Cardiac fibroblast (primary cell): ENCODE measurements at places on chromosomes 5 and 9.

DNA sequence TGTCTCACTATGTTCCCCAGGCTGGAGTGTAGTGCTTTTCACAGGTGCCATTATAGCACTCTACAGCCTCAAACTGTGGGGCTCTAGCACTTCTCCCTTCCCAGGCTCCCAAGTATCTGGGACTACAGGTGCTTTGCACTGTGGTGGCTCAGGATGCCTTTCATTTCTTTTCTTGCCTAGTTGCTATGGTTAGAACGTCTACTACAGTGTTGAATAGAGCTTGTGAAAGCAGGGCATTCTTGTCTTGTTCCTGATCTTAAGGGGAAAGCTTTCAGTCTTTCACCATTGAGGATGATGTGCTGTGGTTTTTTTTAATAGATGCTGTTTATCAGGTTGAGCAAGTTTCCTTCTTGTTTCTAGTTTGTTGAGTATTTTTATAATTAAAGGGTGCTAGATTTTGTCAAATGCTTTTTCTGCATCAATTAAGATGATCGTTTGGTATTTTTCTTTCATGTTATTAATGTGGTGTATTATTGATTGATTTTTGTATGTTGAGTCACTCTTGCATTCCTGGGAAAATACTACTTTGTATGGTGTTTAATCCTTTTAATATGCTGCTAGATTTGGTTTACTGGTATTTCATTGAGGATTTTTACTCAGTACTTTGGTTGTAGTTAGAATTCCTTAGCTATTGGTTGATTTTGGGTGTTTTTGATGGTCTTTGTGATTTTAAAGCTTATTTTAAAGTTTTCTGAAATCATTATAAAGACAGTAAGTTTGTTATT is 35.6 kb downstream of the GPBP1 start:
- peak; percentile 30 for DNase-seq

- DNase-seq, result peak; percentile 53
These were observed 137.4 kb downstream of the PLK2 start for GRCh38 chr5:58322453-58322852.

DNA sequence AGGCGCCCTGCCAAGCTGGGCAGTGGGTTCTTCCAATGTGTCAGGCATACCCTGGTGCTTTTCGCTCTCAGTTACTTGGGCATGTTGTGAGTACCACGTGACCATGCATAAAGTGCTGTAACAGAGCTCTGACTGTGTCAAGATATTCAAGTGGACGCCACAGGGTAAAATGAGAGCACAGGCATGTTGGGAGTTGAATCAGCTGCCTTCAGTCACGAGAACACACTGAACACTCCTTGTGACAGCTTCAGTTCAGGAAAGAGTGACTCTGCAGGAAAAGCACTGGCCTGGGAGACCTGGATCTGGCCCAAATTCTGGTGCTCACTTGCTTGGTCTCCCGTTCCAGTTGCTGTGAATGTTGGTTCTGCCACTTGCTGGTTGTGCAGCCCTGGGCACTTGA is 5.1 kb downstream of the MLANA start:
- no peak for DNase-seq

DNA sequence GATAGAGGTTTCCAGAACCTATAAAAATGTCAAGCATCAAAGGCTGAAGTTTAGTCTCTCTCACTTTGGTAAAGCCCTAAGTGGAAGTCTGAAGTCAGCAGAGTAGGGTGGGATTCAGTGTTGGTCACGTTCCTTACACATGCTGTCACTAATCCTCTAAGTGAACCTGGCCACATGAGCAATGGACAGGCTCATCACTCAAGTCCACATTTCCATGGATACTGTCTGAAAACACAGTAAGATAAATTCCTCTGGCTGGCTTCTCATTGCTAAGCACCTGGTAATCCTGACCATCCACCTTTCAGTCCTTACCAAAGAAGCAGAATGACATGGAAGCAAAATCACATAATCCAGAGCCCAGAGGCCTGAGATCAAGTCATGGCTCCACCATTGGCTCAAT is 43.8 kb downstream of the GNA14 start:
- no peak for DNase-seq

DNA sequence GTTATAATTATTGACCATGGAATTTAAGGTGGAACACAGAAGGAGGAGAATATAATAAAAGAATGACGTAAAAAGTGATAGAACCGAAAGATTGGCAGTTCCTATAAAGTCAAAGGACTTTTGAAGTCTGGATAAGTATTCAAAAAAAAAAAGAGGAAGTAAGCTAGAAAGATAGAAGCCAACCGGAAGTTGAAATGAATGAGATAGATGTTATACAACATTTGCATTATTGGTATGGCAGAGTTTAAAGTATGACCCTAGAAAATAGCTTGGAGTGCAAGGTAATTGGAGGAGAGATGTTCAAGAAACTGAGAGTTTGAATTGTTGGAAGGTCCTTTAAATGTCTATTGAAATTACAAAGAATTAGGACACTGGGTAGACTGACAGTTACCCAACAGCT is 293.6 kb downstream of the FER start:
- DNase-seq, result no peak

DNA sequence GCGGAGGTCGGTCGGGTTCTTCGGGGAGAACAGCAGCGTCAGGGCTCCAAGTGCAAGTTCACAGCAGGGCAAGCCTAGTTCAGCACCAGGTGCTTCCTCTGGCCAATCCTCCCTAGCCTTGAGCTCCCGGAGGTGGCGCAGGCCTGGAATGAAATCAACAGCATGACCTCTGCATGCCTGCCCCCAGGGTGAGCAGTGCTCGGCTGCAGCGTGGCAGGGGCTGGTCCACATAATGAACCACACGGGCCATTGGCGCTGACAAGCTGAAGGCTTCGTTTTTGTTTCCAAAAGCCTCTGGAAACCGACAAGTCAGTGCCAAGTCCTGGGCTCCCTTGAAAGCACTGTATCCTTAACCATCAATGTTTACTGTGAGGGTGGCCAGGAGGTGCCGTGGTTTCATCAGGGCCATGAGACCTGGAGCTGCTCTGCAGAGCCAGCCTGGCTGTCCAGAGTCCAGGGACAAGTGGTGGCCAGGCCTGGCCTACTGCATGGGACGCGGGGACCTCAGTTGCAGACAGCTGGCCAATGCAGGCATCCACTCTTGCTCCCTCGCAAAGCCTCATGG is 2.1 kb upstream of the INPP5E start:
- DNase-seq, result no peak

DNA sequence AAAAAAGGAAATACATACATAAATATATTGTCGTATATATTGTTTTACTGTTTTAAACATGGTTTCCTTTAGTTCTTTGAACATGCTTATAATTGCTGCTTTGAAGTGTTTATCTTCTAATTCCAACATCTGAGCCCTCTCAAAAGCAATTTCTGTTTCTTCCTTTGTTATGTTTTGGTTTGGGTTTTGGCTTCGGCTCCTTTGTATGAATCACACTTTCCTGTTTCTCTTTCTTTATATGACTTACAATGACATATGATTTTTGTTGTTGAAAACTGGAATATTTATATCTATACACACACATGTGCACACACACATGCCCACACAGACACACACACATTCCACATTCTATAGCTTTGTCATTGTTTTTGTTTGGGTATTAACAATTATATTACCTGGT is 1206.7 kb downstream of the CDH12 start:
- no peak for DNase-seq

GRCh38 chr9:76738402-76738801 is 25.8 kb upstream of the PCA3 start:
- no peak for DNase-seq

DNA sequence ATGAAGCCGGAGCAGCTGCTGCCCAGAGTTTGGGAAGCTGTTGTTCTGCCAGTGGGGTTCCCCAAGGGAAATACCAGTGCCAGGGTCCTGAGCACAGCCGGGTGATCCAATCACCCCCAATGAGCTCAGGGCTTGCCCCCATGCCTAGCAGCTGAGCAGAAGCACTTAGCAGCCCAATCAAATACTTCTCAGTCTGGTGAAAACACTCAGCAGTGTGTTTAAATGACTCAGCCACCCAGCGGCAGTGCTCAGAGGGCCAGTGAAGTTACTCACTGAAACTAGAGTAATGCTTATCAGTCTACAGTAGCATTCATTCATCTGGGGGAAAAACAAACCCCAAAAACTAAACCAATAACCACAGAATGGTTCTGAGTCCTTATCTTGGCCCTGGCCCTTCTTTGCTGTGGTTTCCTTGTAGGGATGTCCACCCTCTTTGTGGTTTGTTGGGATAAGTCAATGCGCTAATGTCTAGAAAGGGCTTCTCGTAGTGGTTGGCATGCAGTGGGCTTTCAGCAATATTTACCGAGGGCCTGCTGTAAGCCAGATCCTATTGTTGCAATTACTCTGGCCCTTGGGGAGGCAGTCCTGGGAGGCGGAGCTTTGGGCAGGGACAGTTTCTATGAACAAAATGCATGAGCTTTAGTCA is 43.1 kb downstream of the LHX2 start:
- peak; percentile 88 for DNase-seq

DNA sequence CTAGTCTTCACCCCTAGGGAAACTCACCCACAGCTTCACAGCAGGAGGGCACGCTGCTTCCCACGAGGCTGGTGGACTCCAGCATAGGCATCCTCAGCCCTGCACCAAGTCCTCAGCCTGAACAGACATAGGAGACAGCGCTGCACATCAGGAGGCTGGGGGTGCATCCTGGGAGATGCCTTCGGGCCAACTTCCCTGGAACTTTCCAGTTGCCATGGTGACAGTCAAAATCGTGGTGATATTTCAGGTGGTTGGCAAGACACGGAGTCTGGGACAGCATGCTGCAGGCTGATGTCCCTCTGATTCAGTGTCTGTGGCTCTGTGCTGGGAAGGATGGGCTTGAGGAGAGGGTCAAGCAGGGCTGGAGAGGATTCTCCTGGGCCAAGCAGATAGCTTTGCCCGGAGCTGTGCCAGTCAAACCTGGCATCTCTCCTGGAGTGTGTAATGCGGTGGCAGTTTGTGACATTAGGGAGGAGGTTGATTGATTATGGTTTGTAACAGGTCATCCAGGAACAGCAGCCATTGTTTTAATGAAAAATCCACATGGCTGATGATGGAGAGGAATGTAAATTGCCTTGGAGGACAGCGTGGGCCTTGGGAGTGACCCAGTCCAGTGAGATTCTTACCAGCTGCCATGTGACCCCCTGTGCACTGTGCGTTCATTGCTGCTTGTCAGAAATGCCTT is 35.6 kb upstream of the SEMA4D start:
- no peak for DNase-seq

GRCh38 chr5:1065143-1065750 is 46.6 kb downstream of the SLC12A7 start:
- DNase-seq, result no peak

- DNase-seq, result peak; percentile 59
These were observed 19.4 kb downstream of the LURAP1L start for GRCh38 chr9:12794101-12794799.

- DNase-seq, result no peak
These were observed 502.4 kb downstream of the CDH10 start for GRCh38 chr5:24142341-24142740.

- no peak for DNase-seq
These were observed 53.3 kb downstream of the JADE2 start for GRCh38 chr5:134578578-134579283.

DNA sequence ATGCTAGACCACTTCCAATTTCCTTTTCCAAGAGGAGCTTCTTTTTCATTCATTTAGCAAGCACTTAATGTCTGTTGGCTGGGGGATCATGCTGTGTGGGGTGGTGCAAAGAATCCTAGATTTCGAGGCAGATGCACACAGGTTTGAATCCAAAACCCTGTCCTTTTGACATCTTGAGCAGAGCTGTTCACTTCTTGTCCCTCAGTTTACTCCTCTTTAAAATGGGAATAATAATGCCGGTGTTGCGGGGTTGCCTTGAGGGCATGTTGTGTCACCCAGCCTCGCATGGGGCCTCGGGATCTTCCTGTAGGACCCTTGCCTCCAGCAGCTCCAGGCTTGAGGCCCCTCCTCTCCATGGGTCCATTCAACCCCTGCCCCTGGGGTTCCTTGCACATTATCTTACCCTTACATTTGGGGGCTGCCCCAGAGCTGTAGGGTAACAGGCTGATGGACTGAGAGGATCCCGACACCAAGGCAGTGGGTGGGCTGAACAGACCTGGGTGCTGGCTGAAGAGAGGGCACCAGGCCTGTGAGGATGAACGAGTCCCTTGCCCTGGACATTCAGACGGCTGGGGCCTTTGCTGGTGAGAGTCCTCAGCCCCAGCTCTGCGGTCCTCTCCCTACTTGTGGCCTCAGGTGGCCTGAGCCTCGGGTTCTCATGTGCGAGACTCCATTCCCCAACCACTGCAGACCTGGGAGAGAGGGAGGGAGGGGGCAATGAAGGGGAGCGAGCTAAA is 145.8 kb downstream of the BARX1 start:
- no peak for DNase-seq

- DNase-seq, result peak; percentile 42
These were observed 86.9 kb upstream of the TTC23L start for GRCh38 chr5:34751807-34752736.

GRCh38 chr5:52922384-52922783 is 66.8 kb upstream of the ITGA2 start:
- peak; percentile 82 for DNase-seq

DNA sequence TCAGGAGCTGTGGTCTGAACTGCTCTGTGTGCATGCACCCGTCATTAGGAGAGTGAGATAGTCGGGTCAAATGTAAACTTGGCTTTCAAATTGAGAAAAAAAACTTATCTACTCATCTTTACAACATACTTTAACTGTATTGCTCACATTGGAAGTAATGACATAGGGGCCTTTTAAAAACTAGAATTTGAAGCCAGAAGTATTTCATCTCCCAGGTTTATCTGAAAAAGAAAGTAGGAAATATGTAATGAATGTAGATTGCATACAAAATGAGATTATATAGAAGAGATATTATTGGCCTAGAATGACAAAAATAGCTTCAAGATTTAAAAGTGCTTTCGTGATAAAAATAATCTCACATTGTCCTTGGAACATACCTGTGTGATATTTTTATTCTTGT is 24.3 kb downstream of the RGS7BP start:
- DNase-seq, result no peak

- no peak for DNase-seq
These were observed 716.5 kb downstream of the MTRR start for GRCh38 chr5:8585230-8586018.

DNA sequence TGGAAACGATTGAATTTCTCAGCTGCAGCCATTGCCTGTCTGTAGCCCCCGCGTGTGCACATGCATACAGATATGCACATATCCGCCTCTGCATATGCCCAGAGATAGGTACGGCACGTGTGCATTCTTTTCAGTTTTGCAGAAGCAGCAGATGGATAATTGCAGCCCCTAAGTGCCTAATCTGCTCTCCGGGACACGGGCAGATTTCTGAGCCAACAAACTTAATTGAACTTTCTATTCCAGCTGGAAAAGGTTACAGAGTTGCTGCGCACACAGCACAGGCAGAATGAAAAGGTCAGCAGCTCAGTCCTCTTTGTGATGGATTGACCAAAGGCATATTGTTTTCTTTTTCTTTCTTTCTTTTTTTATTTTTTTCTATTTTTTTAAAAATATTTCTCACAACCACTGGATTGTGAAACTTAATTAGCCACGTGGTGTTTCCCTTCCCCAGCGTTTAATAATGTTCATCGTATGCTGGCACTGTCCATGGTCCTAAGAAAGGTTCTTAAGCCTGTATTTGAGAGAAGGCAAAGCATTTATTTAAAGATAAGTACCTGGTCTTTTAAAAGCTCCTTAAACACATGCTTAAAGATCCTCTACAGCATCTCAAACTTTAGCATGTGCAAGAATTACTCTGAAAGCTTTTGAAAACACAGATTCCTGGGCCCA is 270.2 kb upstream of the BRINP1 start:
- DNase-seq, result peak; percentile 26

- peak; percentile 22 for DNase-seq
These were observed 37.4 kb downstream of the KIF2A start for GRCh38 chr5:62343428-62343827.
